LoVo (cell line): ENCODE measurements at places on chromosomes 2 and 18.
A peak's percentile ranks its signal among the peaks of the same experiment; 100 is the strongest.

DNA sequence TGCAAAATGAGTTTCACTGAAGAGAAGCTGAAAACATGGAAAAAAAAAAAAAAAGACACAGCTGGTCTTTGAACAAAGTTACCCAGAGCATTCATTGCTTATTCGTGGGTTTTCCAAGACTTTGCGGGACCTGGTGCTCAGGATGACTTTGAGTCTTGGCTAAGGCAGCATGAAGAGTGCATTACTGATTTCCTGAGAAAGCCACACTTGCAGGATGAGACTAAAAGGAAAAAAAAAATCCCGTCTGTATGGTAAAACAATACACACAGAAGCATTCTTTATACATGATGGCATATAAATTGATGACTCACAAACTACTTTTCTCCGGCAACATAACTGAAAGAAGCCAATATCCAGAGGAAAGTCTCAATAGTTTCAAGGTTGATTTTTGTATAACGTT is 195.4 kb downstream of the SPP2 start:
- peak; percentile 47 for DNase-seq

DNA sequence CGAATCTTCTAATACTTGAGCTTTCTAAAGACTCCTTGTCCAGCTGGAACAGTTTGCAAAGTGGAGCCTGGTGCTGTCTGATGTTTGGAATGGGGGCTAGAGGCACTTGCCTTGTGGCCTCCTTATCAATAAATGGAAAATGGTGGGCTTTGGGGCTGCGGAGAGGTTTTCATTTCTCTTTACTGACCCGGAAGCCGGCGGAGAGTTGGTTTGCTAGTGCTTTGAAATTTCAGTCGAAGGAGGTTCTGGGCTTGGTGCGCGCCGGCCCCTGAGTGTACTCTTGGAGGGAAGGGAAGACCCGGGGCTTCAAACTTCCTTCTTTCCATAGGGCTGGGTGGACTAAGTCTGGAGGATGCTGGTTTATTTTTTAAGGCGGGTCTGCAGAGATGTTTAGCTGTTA is 714 bp downstream of the RPIA start:
- peak; percentile 14 for DNase-seq

DNA sequence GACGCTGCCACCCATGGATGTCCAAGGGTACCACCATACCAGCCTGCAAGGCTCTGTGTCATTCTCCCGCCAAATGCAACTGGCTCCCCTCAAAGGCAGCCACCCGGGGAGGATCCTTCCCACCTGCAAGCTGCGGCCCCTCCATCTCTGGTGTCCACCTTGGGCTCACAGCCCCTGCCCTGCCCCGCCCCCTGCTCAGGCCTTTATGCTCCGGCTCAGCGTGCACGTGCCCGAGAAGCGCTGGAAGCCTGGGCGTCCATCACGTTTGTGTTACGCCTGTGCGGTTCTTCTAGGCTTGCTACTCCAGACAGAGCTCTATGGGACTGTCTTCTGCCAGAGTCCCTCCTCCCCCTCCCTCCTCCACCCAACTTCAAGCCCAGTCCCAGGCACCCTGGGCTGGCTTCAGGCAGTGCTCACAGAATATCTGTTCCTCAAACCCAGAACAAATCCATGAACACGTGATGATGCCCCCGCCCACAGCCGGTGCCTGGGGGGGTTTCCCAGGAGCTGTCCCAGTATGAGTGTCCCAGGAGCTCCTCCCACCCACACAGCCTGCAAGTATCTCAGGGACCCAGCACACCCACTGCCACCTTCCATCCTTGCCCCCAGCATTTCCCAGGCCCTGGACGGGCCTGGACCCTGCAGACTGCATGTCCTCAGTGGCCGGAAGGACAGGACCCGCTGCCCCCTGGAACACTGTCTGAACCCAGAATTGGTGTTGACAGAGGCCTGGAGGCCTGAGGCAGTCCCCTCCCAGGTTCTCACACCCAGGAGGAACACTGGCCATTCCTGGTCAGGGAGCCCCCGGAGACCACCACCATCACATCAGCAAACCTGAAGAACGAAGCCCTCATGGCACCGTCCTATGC is 30.3 kb downstream of the KIF1A start:
- DNase-seq: no peak

DNA sequence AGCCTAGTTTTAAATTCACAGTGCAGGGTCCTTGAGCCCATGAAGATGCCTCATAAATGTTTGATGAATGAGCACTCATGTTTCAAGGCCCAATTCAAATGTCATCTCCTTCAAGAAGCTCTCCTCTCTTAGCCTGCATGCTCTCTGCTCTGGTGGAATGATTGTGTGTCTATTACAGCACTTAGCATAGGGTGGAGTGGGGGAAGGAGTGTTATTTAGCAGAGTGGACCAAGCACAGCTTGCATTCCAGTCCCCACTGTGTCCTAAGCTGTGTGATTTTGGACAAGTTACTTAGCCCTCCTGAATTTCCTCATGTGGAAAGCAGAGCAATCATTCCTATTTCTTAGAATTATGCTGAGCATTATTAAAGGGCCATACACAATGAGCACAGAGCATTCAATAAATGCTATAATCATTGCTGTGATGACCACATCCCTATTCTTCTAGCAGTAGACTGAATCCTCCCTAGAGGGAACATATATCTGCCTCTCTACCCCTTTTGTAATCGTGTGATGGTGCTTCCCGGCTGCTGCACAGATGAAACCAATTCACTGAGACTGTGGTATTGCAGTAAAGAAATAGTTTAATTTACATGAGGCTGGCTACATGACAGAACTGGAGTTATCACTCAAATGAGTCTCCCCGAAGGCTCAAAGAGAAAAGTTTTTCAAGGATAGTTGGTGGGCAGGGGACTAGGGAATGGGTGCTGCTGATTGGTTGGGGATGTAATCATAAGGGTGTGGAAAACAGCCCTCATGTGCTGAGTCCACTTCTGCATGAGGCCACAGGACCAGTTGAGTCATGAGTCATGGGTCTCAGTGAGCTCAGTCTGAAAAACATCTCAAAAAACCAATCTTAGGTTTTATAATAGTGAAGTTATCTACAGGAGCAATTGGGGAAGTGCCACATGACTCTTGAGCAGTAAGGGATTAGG is 173.4 kb upstream of the NDUFV2 start:
- DNase-seq: no peak

DNA sequence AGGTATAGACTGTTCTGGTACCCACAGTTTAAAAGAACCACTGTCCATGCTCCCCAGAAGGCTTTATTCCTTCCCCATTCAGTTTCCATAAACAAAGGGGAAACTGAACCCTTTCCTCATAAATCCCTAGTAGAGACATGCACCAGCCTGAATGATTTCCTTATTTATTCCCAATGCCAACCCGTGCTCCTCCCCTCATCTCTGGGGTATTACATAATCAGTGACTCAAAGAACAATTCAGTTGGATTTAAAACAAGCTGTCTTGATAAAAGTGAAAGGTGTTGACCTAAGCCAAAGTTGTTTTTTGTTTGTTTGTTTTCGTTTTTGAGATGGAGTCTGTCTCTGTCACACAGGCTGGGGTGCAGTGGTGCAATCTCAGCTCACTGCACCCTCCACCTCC is 418.5 kb upstream of the CNTNAP5 start:
- DNase-seq: no peak

- DNase-seq: no peak
These were observed 208.4 kb upstream of the ZNF521 start for GRCh38 chr18:25560369-25560768.

GRCh38 chr2:65781756-65782155 is 349.4 kb upstream of the SPRED2 start:
- DNase-seq: no peak

DNA sequence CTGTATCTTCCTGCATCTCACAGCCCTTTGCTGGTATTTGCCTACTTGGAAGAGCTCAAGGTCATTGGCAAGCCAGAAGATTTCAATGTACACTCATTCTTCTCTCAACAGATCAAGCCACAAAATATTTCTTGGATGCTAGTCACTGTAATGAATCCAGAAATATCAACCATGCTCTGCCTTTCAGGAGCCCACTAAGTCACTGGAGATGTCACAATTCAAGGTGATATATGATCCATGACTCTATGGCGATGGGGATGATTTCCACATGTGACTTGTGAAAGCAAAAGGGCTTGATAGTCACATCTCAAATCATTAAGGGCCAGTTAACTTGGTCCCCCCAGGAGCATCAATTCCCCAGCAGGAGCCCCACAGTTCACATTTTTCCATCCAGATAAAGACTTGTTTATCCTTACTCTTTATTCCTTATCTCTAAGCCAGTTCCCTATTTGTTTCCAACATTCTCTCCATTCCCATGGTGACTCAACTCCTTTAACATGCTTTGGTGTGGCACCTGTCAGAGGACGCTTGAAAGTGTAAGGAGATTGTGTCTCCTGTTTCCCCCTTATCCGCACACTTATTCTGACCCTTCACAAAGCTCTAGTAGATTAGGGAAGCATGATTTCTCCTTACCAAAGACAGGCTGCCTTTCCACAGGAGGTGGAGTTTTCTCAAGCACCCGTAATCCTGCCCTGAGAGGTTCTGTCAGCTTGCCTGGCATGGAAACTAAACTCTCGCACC is 15.8 kb downstream of the PKDCC start:
- DNase-seq: peak; percentile 42

DNA sequence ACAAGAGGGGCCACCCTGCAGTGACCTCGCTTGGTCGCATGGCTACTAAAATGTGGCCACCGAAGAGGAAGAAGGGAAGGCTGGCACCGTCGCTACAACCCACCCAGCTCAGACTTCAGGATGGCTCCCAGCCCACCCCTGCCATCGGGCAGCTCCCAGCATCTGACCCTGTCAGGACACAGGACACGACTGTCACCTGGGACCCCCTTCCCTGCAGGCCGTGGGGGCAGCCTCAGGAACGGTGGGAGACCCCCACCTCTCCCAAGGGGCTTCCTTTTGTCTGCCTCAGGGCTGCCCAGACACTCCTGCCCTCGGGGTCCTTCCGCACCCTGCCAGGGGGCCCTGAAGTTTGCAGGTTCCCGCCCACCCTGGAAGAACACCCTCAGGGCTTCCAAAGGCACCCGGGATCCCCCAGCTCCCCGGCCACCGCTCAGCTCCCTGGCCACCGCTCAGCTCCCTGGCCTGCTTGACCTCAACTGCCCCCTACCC is 7.7 kb downstream of the RTP5 start:
- no peak for DNase-seq

DNA sequence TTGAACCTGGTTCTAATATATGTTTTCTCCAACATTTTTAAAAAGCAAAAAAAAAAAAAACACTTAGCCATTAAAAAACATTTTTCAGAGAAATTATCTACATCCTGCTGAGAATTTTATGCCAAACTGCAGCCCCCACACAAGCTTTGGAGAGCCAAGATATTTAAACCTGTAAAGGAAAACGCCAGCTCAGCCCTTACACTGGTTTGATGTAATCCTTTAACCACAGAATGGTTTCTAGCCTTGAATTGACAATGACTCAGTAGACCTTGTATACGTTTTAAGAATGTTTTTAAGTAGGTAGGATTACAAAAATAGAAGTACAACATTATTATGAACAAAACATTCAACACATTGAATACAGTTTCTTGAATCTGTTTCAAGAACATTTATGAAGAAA is 113.6 kb downstream of the BABAM2 start:
- peak; percentile 9 for DNase-seq

DNA sequence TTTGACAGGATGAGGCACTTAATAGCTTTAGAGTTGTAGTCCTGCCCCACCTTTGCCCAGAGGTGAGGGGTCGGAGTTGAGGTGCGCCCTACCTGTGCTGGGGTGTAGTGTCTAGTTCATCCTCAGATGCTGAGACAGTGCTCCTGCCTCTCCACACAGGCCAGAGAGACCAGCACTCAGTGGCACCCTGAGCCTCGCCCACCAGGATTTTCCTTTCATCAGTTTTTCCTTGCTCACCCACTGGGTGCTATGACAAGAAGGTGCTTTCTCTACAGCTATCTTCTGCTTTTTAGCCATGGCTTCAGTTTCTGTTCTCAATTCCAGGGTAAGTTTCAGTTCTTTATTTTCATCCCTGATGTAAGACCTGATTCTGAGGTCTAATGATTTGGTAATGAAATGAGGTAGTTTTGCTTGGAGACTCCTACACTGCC is 16.8 kb upstream of the TMEM131 start:
- no peak for DNase-seq
